ENCODE measurements at places on chromosomes 3 and 15.

- no peak for DNase-seq
Observed at GRCh38 chr3:49591615-49592014, 37.3 kb downstream of the BSN start.

GRCh38 chr15:42082823-42083604 lies 11.3 kb downstream of the PLA2G4D start:
- no peak for DNase-seq

- no peak for DNase-seq
Observed at GRCh38 chr3:10817506-10817905, 1.5 kb downstream of the SLC6A11 start.

DNA sequence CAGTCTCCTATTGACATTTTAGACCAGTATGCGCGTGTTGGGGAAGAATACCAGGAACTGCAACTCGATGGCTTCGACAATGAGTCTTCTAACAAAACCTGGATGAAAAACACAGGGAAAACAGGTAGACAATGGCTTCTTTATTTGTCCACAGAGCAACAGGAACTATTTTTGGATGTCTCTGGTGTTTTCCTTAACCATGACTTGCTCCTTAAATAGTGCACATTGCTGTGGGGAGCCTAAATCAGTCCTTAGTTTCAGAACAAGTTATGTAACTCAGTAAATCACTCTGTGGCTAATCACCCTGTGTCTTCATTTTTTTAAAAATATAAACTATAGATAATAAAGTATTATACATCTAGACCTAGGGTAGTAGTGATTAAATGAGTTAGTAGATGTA lies 383.7 kb downstream of the FEZF2 start:
- DNase-seq: no peak

DNA sequence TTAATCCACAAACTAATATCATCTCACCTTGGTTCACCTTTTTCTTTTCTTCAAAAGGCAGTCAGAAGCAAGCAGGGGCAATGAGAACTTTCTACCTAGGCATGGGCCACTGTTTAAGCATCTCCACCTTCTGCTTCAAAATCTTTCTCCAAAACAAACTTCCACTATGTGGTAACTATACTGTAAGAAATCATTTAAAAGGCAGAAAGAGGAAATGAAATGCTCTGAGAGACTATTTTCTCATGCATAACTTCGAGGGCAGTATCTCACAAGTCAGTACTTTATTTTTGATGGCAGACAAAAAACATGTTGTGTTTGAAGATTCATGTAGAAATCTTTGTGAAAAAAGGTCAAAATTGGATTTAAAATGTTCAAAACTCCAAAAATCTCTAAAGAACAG lies 419.7 kb downstream of the ZBTB20 start:
- no peak for DNase-seq

- no peak for DNase-seq
Observed at GRCh38 chr3:45208586-45208985, 17.5 kb downstream of the TMEM158 start.

DNA sequence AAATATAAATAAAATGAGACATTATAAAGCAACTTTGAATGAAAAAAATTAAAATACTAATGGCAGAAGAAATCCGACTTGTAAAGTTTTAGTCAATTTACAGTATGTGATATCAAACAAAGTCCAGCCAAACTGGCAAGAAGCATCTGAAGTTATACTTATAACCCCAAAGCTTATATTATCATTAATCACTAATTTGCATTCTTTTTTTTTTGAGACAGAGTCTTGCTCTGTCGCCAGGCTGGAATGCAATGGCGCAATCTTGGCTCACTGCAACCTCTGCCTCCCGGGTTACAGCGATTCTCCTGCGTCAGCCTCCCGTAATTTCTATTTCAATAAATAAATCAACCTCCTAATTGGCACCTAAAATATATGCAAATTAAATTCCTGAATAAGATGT lies 80.1 kb downstream of the AQR start:
- no peak for DNase-seq

DNA sequence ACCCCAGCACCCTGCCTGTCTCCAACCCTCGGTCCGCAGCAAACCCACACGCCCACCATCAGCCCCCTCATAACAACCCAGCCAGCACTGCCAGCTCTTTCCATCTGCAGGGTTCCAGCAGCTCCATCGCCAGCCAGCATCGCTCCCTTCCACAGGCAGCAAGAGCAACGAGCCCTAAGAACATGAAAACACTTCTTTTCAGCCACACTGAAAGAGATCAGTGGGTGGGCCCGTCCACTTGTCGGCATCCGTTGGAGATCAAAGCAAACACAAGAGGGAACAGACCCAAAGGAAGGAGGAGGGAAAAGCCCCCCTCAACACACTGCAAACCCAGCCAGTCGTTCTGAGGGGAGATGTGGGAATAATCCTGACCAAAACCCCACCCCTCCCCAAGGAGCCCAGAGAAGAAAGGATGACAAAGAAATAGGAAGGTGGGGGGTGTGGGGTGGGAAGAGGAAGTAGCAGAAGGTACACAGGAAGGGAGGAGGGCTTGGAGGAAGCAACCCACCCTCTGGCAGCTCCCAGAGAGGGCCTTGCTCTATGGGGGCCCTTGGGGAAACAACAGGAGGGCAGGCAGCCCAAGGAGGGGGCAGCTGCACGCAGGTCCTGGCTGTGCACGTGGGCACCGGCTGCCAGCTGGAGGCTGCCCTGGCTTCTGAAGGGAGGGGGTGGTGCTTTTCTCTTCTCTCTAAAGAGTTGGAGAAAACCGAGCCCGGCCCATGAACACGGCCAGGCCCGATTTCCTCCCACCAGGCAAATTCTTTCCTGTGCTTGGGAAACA lies 473.6 kb upstream of the PROK2 start:
- DNase-seq: no peak

- DNase-seq: no peak
Observed at GRCh38 chr15:88790486-88790885, 12.8 kb upstream of the ACAN start.

- no peak for DNase-seq
Observed at GRCh38 chr15:95715906-95716656, 614.4 kb upstream of the NR2F2 start.

DNA sequence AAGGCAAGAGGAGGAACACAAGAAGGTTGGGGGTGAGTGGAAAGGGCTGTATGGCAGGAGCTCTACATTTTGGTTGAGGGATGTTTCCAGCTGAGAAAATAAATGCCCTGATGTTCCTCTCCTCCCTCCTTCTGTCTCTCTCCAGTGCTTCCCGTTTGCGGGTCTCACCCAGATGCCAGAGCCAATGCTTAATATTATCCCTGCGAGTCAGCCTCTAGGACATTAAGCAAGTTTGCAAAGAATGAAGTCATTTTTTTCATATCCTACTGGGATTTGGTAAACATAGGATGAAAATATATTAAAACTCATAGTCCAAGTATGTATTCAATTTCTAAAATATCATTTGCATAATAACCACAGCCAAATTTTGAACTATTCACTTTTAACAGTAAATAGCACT lies 295.9 kb downstream of the CADM2 start:
- no peak for DNase-seq

DNA sequence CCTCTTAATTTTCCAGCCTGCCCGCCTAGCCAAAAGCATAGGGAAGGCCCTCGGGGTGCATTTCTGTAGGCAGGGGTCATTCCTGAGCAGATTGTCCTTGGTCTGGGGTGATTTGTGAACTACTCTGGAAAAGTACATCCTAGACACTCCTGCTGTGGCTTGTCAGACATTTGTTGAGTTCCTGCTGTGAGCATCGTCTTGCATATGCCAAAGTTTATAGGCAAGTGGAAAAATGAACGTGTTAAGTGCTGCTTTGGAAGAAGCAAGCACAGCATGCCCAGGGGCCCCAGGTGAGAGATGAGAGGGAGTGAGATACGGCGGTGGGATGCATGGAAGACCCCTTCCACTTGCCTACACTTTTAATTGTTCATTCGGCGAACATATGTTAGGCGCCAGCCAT lies 237.7 kb upstream of the ST8SIA2 start:
- no peak for DNase-seq

DNA sequence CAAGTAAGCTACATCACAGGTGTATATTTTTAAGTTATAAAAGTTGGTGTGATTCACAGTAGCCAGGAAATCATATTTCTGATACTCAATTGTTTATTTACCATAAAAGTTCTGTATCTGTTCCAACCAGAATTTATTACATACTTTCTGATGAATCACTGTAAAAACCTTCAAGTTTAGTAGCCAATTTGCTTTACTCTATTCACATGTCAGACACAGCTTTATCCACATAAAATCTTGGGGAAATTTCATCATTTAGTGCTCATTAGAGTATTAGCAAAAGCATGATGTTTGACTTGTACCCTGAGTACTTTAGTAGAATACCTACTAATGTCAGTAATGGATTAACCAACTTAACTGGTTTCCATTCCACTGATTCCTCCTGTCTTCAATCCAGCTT lies 249.8 kb downstream of the POLQ start:
- no peak for DNase-seq

GRCh38 chr3:98532709-98533571 lies 1.2 kb downstream of the GPR15 start:
- DNase-seq: no peak

- DNase-seq: peak; percentile 36
Observed at GRCh38 chr15:89654847-89655805, at the start of gene KIF7. TSS of gene KIF7 (minus strand) at chr15:89655467. CDS start at chr15:89652930, 2,537 bp downstream.

GRCh38 chr3:5198986-5199731 lies 11.7 kb downstream of the EDEM1 start:
- no peak for DNase-seq

GRCh38 chr15:34366271-34367065 lies 528 bp downstream of the LPCAT4 start:
- DNase-seq: peak; percentile 62

- DNase-seq: no peak
Observed at GRCh38 chr3:182246870-182247269, 535.1 kb downstream of the SOX2 start.

DNA sequence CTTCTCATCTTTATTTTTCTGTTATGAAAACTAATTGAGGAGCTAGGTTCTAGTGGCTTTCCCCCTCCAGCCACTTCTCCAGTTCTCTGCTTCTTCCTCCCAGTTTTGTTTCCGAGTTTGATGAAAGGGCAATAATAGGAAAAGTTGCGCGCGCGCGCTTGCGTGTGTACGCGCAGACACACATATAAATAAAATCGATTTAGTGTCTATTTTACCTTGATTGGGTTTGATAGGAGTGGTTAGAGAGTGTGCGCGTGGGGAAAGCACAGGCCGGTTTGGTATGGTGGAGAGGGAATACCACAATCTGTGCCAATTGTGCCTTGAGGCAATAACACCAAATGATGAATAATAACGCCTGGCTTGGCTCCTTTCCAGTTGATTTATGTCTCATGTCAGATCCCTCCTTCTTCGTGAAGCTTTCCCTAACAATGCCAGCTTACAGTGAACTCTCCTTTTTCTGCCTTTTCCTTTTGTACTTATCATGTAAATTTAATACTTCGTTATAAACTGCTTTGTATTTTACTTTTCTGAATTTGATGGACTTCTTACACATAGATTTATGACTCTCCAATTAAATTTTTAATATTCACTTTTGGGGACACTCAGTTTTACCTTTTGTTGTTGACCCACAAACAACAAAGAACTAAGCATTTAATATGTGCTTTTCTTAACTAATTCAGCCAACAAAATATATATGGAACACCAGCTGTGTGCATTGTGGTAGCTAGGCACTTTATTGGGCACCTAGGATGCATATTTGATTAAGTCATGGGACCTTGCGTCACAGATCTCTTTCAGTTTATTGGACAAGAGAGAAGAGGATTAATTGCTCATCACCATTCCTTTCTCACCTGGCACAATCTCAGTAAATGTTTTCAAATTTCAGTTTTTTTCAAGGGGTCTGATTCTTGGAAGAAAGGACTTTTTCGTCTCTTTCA lies 1.7 kb downstream of the TIPARP start:
- peak; percentile 83 for DNase-seq

DNA sequence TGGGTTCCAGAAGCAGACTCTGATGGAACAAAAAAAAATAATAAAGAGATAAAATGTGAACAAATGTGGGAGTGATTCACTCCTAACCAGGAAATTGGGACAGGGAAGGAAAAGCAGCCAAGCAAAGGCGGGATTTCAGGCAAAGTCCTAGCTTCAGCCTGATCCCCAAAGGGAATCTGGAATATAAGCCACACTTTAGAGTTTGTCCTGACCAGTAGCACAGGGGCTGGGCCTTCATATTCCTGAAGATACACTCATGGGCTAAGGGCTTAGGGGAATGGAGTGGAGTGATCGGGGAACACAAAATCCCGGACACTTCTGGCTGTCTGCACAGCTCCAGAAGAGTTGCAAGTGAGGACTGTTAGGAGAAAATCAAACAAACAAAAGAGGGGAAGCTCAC lies 135.0 kb upstream of the COL8A1 start:
- no peak for DNase-seq

DNA sequence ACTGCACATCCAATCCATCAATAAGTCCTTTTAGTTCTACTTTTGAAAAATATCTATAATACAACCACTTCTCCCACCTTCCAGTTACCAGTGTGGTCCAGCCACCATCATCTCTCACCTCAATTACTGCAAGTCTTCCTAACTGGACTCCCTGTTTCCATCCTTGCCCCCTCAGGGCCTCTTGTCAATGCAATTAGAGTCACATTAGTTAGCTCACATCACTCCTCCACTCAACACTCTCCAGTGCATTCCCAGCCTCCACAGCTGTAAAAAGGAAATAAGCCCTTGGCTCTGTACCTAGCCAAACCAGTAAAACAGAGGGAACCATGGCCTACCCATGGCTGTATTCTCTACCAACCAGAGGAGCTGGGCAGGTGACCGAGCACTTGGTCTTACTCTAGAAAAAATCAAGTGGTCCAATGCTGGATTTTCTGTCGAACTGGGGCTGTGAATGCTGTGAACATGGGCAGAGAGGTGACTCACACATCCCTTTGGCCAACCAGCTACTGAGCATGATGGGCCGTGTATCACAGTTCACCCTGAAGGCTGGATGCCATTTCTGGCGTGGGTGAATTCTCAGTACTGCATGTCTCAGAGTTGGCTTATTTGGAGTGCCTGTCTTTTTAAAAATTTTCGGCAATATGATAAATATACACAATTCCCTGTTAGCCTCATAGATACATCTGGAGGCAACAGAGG lies 62.5 kb upstream of the C15orf61 start:
- DNase-seq: no peak

DNA sequence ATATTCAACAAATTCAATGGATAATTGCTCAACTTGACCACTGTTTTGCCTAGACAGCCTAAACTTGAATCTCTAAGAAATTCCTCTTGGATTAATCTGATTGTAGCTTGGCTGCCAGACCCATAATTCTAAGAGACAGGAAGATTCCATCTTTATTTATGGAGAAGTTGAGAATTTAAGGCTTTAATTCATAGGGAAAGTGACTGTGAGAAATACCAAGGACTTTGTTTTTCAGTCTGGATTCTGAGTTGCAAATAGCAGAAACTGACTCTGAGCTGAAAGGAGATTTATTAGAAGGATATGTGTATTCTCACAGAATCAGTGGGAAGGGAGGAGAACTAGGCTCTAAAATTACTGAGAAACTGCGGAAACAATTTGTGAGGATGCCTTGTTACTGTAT lies 195.7 kb downstream of the OXSM start:
- no peak for DNase-seq

DNA sequence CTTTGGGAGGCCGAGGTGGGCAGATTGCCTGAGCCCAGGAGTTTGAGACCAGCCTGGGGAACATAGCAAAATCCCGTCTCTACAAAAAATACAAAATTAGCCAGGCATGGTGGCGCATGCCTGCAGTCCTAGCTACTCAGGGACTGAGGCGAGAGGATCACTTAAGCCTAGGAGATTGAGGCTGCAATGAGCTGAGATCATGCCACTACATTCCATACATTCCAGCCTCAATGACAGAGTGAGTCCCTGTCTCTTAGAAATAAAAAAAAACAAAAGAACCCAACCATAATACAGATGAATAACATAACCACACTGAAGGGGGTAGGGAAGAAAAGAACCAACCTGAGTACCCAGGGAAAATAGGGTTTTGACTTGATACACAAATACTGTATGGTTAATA lies 19.7 kb upstream of the CGNL1 start:
- peak; percentile 83 for DNase-seq
